ENCODE measurements at places on chromosomes 4 and X.
A peak's percentile ranks its signal among the peaks of the same experiment; 100 is the strongest.

GRCh38 chr4:94650690-94651089, 107.1 kb upstream of the BMPR1B start:
- no peak for DNase-seq

- DNase-seq = no peak
Observed at GRCh38 chr4:81684352-81684751, 212.6 kb upstream of the RASGEF1B start.

DNA sequence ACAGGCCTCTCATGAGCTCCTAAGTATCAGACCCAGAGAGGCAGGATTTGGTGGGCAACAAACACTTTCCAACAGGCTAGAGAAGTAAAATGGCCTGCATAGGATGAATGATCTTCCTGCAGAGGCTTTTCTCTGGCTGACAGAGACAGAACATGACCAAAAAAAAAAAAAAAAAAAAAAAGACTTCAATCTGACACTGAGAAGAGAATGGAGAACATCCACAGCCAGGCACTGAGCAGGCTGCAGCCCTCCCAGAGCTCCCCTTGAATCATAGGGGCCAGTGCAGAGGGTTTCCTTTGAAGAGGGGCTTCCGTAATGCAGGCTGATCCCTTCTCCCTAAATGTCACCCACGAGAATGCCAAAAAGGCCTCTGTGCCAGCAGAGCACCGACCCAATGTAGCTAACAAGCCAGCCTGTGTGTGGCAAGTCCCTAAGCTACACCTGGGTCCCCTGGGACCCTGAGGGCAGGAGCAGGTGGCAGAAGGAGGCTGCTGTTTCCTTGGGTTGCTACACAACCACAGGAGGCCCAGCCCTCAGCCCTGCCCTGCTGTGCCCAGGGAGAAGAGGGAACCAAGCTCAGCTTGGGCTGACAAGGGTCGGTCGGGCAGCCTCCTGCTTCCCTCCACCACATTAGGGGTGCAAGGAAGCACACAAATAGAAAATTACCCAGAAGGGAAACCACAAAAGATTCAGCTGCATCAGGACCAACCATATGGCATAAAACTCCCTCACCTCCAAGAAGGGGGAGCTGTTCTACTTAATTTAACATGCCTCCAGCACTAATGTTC, 55.6 kb downstream of the MAP7D2 start:
- no peak for DNase-seq

DNA sequence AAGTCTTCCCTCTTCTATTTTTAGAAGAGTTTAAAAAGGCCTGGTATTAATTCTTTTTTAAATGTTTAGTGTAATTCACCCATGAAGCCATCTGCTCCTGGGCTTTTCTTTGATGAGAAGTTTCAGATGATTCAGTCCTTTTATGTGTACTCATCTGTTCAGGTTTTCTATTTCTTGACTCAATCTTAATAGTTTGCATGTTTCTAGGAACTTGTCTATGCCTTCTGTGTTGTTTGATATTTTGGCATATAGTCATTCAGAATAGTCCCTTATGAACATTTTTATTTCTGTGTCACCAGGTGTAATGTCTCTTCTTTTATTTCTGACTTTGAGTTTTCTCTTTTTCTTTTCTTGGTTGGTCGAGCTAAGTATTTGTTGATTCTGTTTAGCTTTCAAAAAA, 20.2 kb upstream of the IL2 start:
- no peak for DNase-seq

- no peak for DNase-seq
Observed at GRCh38 chrX:68286980-68287379, 146.3 kb downstream of the OPHN1 start.

GRCh38 chrX:39605183-39605582, 492.6 kb downstream of the BCOR start:
- DNase-seq = no peak

- no peak for DNase-seq
Observed at GRCh38 chr4:78150543-78150864, 93.4 kb downstream of the FRAS1 start.

- no peak for DNase-seq
Observed at GRCh38 chr4:23384741-23385140, 505.1 kb downstream of the PPARGC1A start.

DNA sequence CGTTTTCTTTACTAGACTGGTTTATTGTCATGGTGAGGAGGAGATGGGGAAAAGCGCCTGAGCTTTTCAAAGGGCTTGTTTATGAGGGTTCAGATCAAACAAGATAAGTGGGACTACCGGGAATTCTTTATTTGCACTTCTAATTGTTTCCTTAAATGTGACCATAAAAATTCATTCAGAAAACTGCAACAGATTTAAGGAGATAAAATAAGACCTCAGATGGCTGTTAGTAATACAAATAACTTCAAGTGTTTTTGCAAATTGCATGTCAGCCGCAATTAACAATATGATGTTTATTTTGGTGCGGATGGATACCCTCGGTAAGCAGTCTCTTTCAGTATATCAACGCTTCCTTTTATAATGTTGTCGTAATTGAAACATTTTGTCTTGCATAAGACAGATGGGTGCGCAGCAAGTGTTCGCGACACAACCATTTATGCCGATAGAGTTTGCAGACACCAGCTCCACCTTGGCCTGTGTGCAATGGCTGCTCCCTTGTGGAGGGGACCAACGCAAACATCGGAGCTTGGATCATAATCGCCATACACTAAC, 151.0 kb downstream of the C4orf33 start:
- peak; percentile 90 for DNase-seq

- DNase-seq = no peak
Observed at GRCh38 chr4:31929676-31930345, 1209.6 kb downstream of the PCDH7 start.

DNA sequence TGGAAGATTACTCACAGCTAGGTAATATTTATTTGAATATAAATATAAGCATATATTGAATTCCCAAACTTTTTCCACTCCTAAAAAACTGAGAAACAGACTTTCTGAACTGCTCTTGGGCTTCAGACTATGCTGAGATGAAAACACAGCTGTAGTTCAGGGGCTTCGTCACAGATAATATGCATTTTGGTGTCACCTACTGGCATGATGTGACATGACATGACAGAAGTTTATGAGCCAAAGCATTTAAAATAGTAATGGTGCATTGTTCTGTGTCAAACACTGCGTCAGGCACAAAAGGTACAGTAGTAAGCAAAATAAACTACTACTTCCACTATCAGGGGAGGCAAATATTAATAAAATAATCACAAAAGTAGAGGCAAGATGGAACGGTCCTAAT, 171.3 kb downstream of the BTC start:
- DNase-seq = peak; percentile 43

- peak; percentile 78 for DNase-seq
Observed at GRCh38 chrX:111095974-111096895, at the start of gene PAK3. Gene PAK3 (plus strand): TSS chrX:111096191. CDS start chrX:111123104, 26,913 bp downstream.

GRCh38 chr4:158572608-158573007, 50.9 kb downstream of the RXFP1 start:
- DNase-seq = no peak

- no peak for DNase-seq
Observed at GRCh38 chr4:108636246-108636645, 14.2 kb upstream of the OSTC start.

- DNase-seq = no peak
Observed at GRCh38 chr4:33025236-33025635, 2305.1 kb downstream of the PCDH7 start.

- no peak for DNase-seq
Observed at GRCh38 chr4:141497627-141498026, 138.8 kb upstream of the IL15 start.

GRCh38 chrX:1492421-1493012, 39.8 kb upstream of the ASMTL start:
- DNase-seq = no peak

GRCh38 chrX:112834031-112834845, 6.4 kb downstream of the AMOT start:
- DNase-seq = no peak

- no peak for DNase-seq
Observed at GRCh38 chrX:25206778-25207177, 191.0 kb upstream of the ARX start.

DNA sequence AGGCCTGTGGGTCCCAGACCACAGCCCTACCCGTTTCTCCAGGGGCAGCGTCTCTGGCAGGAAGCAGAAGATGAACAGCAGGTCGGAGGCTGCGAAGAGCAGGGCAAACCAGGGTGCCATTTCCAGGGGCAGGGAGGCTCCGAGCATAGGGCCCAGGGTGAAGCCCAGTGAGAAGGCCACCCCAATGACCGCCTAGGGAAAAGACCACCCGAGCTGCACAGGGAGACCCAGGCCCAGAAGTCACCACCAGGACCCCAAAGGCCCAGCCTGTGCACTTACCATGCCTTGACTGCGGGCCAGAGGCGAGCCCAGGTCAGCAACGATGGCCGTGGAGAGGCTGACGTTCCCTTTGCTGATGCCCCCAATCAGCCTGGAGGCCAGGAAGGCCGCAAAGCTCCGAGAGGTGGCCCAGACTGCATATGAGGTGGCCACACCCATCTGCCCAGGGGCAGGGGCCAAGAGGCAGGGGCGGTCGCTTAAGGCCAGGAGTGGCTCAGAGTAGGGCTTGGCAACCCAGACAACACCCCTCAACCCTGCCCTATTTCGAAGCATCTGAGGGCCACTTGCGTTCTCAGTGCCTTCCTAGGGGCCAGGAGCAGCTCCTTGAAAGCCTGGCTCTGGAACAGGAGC, 30.8 kb downstream of the NOP14 start:
- no peak for DNase-seq

DNA sequence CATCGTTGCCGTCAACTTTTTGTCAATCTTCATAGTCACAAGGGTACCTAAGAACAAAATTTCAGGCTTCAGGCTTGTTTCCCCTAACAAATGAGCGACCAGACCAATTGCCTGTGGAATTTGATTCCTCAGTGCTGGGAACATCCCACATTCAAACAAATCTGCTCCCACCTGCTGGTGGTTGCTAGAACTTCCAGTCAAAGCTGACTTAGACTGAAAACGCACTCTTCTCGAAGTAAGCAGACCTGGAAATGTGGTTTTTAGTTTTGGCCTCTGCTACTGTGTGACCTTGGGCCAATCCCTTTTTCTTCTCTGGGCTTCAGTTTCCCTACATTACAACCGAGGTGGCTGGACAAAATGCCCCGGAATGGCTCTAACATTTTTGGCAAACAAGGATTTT, 1.8 kb upstream of the GABRQ start:
- peak; percentile 39 for DNase-seq

All from SHP77 (cell line).